Gastrocnemius medialis (tissue), 4 donors: ENCODE measurements at places on chromosomes 7 and 10. TPM values are rescaled to one million over a fixed set of nuclear protein-coding genes. Genes with fewer than 3 reads are reported as not detected.
A peak's percentile ranks its signal among the peaks of the same experiment; 100 is the strongest.

The ACHE gene
- total RNA-seq = 6.5 TPM

The CLCN1 gene
- total RNA-seq = 1.9 TPM

The PRRT4 gene
- 2.2 TPM for total RNA-seq

The WEE2 gene
- total RNA-seq = not detected

- no peak for DNase-seq
These were observed 114.4 kb downstream of the HIBADH start for GRCh38 chr7:27548304-27548703.

DNA sequence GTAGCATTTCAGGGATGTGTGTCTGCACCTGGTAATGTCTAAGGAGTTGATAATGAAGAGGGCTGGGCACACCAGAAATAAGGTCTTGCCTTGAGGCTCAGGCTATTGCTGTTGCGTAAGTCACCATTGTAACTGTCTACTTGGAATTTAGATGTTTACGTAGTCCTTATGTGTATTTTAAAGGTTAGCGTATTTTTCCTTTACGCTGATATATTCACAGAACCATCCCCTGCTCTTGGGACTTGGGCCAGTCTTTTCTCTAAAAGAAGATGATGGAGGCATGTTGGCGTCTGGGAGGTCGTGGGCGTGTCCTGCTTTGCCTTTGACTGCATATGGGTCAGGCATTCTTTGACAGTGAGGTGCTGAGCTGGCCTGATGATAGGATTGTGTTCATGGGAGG is 14.7 kb downstream of the WDR37 start:
- no peak for DNase-seq

DNA sequence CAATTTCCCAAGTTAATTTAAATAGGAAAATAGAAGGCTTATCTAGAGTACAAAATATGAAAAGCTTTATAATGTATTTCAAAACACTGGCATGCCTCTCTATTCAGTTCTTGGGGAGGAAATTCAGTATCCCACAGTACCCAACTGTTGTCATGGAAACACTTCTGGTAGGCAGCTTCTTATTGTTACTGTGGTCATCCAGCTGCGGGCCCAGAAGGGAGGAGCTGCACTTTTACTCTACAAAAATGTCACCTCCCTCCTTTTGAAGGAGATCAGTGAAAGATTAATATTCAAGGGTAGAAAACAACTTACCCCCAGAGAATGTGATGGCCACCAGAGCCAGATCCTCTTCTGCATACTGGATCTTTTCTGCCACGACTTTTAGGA is 202.8 kb downstream of the RAPGEF5 start:
- DNase-seq = no peak

DNA sequence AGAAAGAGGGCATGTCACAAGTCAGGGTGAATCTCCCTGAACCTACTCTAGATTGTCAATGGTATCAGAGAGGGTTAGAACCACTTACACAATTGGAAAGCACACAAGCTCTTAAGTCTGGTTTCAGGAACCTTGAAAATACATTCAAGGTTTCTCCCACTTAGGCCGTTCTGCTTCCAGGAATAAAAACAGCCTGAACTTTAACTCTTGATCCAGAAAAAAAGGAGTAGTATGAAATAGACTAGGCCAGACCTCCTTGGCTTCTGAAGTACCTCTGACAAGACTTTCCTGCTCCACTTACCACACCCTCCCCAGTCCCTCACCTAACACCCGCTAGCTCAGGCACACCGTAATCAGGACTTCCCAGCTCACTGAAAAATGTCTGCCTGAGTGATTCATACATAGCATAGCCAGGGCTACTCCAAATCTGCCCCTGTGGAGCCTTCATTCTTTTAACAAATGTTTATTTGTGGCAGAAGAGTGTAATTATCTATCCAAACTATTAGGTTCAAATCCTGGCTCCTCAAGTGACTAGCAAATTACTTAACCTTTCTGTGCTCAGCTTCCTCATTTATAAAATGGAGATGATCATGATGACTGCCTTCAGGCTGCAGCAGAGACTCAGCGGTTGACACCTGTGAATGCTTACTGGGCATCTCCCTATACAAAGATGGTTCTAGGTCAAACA is 30.3 kb upstream of the IL6 start:
- no peak for DNase-seq

- DNase-seq = peak; percentile 60
These were observed 328 bp downstream of the ESYT2 start for GRCh38 chr7:158829021-158829341.

DNA sequence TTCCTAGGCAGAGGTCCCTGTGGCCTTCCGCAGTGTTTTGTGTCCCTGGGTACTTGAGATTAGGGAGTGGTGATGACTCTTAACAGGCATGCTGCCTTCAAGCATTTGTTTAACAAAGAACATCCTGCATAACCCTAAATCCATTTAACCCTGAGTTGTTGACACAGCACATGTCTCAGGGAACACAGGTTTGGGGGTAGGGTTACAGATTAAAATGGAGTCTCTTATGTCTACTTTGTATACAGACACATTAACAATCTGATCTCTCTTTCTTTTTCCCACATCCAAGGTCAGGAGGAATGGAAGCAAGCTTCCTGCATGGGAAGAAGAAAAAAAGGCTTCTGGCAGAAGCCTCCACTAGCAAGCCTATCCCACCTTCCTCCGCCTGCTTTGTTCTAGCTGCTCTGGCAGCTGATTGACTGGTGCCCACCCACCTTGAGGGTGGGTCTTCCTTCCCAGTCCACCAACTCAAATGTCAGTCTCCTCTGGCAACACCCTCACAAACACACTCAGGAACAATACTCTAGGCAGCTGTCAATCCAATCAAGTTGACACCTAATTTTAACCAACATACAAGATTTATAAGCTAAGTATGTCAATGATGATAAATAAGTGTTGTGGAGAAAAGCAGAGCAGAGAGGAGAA is 176.5 kb upstream of the CCZ1B start:
- no peak for DNase-seq

DNA sequence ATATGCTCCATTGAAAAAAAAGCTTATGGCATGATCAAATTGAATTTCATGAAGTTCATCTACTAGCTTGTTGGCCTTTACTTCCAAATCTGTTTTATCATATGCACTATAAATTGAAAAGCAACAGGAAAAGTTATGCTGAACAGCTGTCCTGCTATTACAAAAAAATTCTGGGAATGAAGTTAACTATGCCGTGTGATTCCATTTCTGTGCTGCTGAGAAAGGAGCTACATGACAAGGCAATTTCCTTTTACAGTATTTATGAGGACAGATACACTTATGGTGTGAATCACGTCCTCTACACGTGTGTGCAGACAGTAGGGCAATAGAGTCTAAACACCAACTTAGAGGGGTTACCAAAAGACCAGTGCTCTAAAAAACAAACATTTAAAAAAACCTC is 426.5 kb upstream of the AKR1E2 start:
- DNase-seq = no peak

- no peak for DNase-seq
These were observed 357.1 kb upstream of the AOAH start for GRCh38 chr7:37081436-37081835.

- no peak for DNase-seq
These were observed 87.6 kb downstream of the ARMH3 start for GRCh38 chr10:101968286-101968939.

DNA sequence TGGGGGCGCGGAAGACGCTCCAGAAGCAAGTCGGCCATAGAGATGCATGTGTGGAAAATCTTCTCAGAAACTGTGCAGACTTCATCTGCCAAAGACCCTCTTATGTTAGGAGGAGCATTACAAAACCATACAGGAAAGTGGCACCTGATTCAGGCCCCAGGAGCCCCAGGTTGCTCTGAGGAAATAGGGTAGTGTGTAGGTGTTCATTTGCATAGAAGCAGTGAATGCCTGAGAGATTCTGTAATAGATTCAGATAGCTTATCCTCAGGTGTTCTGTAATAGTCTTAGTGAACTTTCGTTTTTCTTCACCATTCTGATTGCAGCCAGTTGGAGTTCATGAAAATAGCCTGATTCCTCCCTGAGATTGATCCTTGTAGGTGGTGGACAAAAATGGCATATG is 106.4 kb upstream of the GJD4 start:
- no peak for DNase-seq
